ENCODE measurements at places on chromosomes 7 and 10.

DNA sequence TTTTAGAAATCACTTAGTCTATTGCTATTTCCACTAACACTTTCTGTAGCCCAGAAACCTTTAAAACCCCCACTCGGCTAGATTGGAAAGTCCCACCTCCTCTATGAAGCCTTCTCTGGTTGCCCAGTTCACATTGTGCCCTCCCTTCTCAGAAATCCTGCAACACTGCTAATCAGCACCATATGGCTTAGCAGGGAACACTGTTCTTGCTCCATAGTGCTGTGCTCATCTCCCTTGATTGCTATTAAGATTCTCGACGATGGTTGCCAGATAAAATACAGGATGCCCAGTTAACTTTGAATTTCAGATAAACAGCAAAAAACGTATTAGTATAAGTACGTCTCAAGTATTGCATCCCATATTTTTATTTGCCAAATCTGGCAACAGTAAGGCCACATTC is 40.1 kb upstream of the XPNPEP1 start:
- peak; percentile 12 for DNase-seq

- DNase-seq = no peak
Observed at GRCh38 chr7:158987691-158988090, 131.3 kb downstream of the DYNC2I1 start.

- no peak for DNase-seq
Observed at GRCh38 chr10:76034353-76035205, 603.2 kb downstream of the LRMDA start.

- DNase-seq = no peak
Observed at GRCh38 chr7:135175931-135176330, 5.4 kb upstream of the CYREN start.

DNA sequence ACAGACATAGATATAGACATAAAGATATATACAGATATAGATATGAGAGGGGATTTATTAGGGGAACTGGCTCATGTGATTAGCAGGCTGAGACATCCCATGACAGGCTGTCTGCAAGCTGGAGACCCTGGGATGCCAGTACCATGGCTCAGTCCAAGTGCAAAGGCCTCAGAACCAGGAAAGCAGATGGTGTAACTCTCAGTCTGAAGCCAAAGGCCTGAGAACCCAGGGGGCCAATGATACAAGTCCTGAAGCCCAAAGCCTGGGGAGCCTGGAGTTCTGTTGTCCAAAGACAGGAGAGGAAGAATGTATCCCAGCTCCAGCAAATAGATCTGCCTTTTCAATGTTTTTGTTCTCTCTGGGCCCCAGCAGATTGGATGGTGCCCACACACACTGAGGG is 5.5 kb downstream of the NCOA4 start:
- no peak for DNase-seq

Measured in RPMI7951 (cell line).